ENCODE measurements at places on chromosomes 12 and 14. TPM values are rescaled to one million over a fixed set of nuclear protein-coding genes. Genes with fewer than 3 reads are reported as not detected.

Gene SYNDIG1L
- not detected for total RNA-seq

Gene NXPH4
- 1.6 TPM for total RNA-seq

Gene PRMT5
- total RNA-seq: 56.7 TPM

Gene SNRPF
- total RNA-seq: 7.7 TPM

Gene ZBTB39
- total RNA-seq: 4.8 TPM

Gene GLS2
- not detected for total RNA-seq

Gene RHOJ
- total RNA-seq: 0.43 TPM

Gene KLRF1
- 0.32 TPM for total RNA-seq

Gene EXOC3L4
- total RNA-seq: under 0.01 TPM

Gene PLEKHD1
- total RNA-seq: not detected

Data from fibroblast of villous mesenchyme (primary cell).